ENCODE measurements at places on chromosomes 2 and 18. TPM values are rescaled to one million over a fixed set of nuclear protein-coding genes. Genes with fewer than 3 reads are reported as not detected.

GRCh38 chr2:42881732-42882131 is 89.3 kb upstream of the HAAO start:
- H3K4me3 ChIP-seq: no peak overlapping the region
- peaks cover 30% of the 10 kb centered on the region for H3K4me1 ChIP-seq
- H3K27me3 ChIP-seq: no peaks in the 10 kb centered on the region
- no peaks in the 10 kb centered on the region for H3K36me3 ChIP-seq
- DNase-seq: no peak

GRCh38 chr2:200438251-200438650 is 71.6 kb downstream of the KCTD18 start:
- H3K27me3 ChIP-seq: no peaks in the 10 kb centered on the region
- no peak overlapping the region for H3K27ac ChIP-seq
- no peaks in the 10 kb centered on the region for H3K4me1 ChIP-seq
- H3K4me3 ChIP-seq: no peak overlapping the region
- H3K36me3 ChIP-seq: peaks cover 54% of the 10 kb centered on the region
- no peak for DNase-seq

GRCh38 chr2:68659081-68659480 is 15.7 kb downstream of the PROKR1 start:
- no peaks in the 10 kb centered on the region for H3K36me3 ChIP-seq
- H3K4me1 ChIP-seq: peaks cover 20% of the 10 kb centered on the region
- no peak for DNase-seq
- H3K27ac ChIP-seq: no peak overlapping the region
- peaks cover 22% of the 10 kb centered on the region for H3K27me3 ChIP-seq
- no peak overlapping the region for H3K4me3 ChIP-seq

Gene LHCGR
- total RNA-seq: not detected

Gene C2orf68
- total RNA-seq: 36.6 TPM

DNA sequence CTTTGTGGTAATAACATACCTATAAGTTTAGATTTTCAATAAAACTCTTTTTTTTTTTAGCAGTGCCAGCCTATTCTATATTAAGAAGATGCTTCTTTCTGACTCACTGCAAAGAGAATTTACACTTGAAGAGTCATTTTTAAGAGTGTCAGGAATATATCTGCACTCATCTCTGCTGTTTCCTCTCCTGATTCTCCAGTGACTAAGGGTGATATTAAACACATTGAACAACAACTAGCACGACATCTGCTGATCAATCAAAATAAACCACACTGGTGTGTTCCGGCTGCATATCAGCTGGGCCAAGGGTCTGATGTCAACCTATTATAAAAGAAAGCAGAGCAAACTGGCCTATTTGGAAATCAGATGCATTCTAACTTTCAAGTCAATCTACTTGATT is 15.0 kb downstream of the RAB27B start:
- no peak overlapping the region for H3K4me3 ChIP-seq
- no peaks in the 10 kb centered on the region for H3K4me1 ChIP-seq
- peaks cover 8% of the 10 kb centered on the region for H3K27me3 ChIP-seq
- no peak overlapping the region for H3K27ac ChIP-seq
- no peaks in the 10 kb centered on the region for H3K36me3 ChIP-seq

Gene RAPGEF4
- 0.37 TPM for total RNA-seq

DNA sequence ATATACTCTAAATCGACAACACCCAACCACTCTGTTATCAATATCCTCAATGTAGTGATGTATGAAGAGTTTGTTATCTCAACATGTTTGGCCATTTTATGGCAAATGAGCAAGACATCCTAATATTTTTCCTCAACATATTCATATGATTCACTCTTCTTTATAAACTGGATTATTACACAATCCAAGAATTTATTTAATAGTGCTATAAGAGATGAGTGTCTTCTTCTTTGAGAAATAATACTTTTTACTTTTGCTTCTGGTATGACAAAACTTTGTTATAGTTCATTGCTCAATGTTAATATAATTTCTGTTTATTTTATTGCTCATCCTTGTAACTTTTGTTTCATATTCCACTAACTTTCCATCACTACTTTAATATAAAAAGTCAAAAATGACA is 44.3 kb downstream of the SCN9A start:
- H3K27ac ChIP-seq: no peak overlapping the region
- no peak for DNase-seq
- H3K4me1 ChIP-seq: no peaks in the 10 kb centered on the region
- no peaks in the 10 kb centered on the region for H3K27me3 ChIP-seq
- no peaks in the 10 kb centered on the region for H3K36me3 ChIP-seq

Gene LAMA1
- total RNA-seq: not detected

DNA sequence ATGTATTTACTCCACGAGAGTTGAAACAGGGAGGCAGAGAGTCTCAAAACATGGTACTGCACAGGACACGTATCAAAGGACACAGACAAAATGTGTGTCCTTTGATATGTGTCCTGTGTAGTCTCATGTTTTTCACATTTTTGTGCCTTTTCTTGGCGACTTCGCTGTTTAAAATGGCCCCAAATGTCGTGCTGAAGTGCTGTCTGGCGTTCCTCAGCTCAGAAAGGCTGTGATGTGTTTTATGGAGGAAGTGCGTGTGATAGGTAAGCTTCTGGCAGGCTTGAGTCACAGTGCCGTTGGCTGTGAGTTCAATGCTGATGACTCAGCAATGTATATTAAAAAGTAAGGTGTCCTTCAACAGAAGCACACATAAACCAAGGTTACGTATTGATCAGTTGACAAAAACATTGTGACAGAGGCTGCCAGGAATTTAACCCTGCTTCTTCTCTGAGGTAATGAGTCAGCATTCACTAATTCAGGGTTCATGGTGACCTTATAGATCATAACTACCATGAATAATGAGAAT is 78.2 kb downstream of the DYSF start:
- H3K36me3 ChIP-seq: no peaks in the 10 kb centered on the region
- no peak for DNase-seq
- H3K27ac ChIP-seq: no peak overlapping the region
- peaks cover 7% of the 10 kb centered on the region for H3K4me1 ChIP-seq
- H3K4me3 ChIP-seq: no peak overlapping the region
- H3K27me3 ChIP-seq: peaks cover 13% of the 10 kb centered on the region

DNA sequence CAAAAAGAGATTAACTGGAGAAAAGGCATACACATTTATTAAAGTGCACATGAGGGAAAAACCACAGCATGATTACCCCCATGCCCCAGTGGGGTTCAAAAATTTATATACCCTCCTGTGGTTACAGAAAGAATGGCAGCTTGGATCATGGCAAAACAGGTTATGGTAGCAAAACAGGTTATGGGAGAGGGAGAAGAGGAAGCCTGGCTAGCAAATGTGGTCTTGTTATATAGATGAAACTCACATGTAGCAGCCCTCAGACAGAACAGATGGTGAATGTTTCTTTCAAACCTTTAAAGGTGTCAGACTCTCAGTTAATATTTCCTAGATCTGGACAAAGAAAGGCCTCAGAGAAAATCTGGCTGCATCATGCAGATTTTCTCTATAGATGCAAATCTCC is 178.2 kb upstream of the ZC3H15 start:
- no peaks in the 10 kb centered on the region for H3K27me3 ChIP-seq
- H3K27ac ChIP-seq: no peak overlapping the region
- H3K4me3 ChIP-seq: no peak overlapping the region

GRCh38 chr2:225493420-225494099 is 94.0 kb downstream of the NYAP2 start:
- no peaks in the 10 kb centered on the region for H3K36me3 ChIP-seq
- H3K4me1 ChIP-seq: no peaks in the 10 kb centered on the region
- no peak for DNase-seq
- H3K4me3 ChIP-seq: no peak overlapping the region
- H3K27ac ChIP-seq: no peak overlapping the region
- H3K27me3 ChIP-seq: peaks cover 4% of the 10 kb centered on the region

Gene ABCB11
- not detected for total RNA-seq

Gene MAPK4
- total RNA-seq: not detected

All from activated CD4-positive, alpha-beta T cell treated with anti-CD3 and anti-CD28 coated beads, Interleukin-2, amount 10 ng/mL, durations not matched to agents 24 days and 14 days (primary cell).